CD4-positive, alpha-beta memory T cell (primary cell): ENCODE measurements at places on chromosomes 12 and 14. TPM values are rescaled to one million over a fixed set of nuclear protein-coding genes. Genes with fewer than 3 reads are reported as not detected.

DNA sequence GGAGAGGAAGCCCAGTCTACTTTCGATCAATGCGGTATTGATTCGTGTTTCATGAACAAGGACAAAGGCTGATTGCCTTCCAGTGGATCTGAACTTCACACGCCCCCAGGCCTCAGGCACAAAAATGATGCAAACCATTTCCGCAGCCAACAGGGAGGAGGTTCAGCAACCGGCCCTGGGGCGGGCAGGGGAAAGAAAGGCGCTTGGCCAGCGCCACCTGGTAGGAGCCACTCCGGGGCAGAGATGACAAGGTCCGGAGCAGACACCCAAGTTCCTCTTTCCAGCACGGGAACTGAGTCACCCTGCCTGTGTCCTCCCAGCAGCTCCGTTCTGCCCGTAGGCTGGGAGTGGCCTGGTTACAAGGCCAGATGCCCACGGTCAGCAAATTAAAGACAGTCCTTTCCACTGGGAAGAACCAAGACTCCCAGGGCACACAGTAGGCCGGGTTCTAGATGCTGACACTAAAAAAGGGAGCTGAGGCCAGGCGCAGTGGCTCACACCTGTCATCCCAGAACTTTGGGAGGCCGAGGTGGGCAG, 136.3 kb downstream of the SCARB1 start:
- DNase-seq, result no peak
- no peaks in the 10 kb centered on the region for H3K27me3 ChIP-seq
- no peaks in the 10 kb centered on the region for H3K4me1 ChIP-seq
- no peak overlapping the region for H3K4me3 ChIP-seq
- no peak overlapping the region for H3K27ac ChIP-seq

GRCh38 chr12:89797436-89797835, 88.8 kb upstream of the ATP2B1 start:
- H3K36me3 ChIP-seq, result no peaks in the 10 kb centered on the region
- H3K27me3 ChIP-seq, result no peaks in the 10 kb centered on the region
- H3K4me1 ChIP-seq, result no peaks in the 10 kb centered on the region
- no peak for DNase-seq
- H3K4me3 ChIP-seq, result no peak overlapping the region

GRCh38 chr12:131028587-131029338, 75.1 kb downstream of the ADGRD1 start:
- H3K27me3 ChIP-seq, result no peaks in the 10 kb centered on the region
- H3K36me3 ChIP-seq, result no peaks in the 10 kb centered on the region
- H3K4me3 ChIP-seq, result no peak overlapping the region
- no peaks in the 10 kb centered on the region for H3K4me1 ChIP-seq

GRCh38 chr14:60349663-60350365, 100.8 kb downstream of the PPM1A start:
- no peaks in the 10 kb centered on the region for H3K36me3 ChIP-seq
- no peaks in the 10 kb centered on the region for H3K4me1 ChIP-seq
- H3K27me3 ChIP-seq, result no peaks in the 10 kb centered on the region
- H3K27ac ChIP-seq, result no peak overlapping the region
- no peak for DNase-seq
- no peak overlapping the region for H3K4me3 ChIP-seq

CINP gene
- 31.5 TPM for total RNA-seq

GRCh38 chr12:71218616-71219015, 60.8 kb upstream of the TSPAN8 start:
- no peak overlapping the region for H3K27ac ChIP-seq
- no peaks in the 10 kb centered on the region for H3K36me3 ChIP-seq
- H3K27me3 ChIP-seq, result no peaks in the 10 kb centered on the region
- H3K4me1 ChIP-seq, result no peaks in the 10 kb centered on the region

PROX2 gene
- not detected for total RNA-seq

CD163L1 gene
- total RNA-seq, result 0.69 TPM

DNA sequence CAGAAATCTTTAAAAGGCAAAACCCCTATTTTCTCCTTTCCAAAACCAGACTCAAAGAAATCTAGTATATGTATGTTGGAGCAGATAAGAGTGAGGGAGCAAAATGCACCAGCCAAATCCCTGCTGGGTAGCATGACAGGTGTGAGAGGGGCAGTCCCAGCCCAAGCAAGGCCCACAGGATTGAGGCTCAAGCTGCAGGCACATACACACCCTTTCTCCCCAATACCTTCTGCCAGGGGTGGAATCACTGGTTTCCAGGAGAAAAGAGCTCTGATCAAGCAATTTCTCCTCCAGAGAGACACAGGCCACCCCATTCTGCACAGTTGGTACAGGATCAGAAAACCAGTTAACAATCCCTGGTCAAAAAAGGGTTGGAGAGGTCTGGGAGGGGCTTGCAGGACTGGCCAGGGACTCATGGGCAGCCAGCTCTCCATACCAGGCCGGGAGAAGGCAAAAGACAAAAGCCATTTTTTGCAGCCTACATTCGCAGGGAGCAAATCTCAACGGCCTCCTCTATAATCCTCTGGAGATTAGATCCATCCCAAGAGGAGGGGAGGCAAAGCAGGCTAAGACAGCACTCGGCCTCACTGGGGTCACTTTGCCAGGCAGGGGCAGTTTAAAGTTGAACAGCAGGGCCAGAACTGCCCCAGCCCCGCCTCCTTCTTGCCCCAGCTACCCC, 2.1 kb downstream of the KMT2D start:
- no peak for DNase-seq
- no peaks in the 10 kb centered on the region for H3K27me3 ChIP-seq
- peak overlapping the region; percentile 90 for H3K27ac ChIP-seq
- H3K4me1 ChIP-seq, result peaks cover 56% of the 10 kb centered on the region

GRCh38 chr14:23563473-23564180, 4.0 kb downstream of the AP1G2 start:
- no peak overlapping the region for H3K27ac ChIP-seq
- DNase-seq, result no peak
- no peak overlapping the region for H3K4me3 ChIP-seq
- no peaks in the 10 kb centered on the region for H3K27me3 ChIP-seq
- H3K4me1 ChIP-seq, result peaks cover 28% of the 10 kb centered on the region

SERPINA5 gene
- total RNA-seq, result not detected

GRCh38 chr14:47778631-47779030, 103.2 kb upstream of the MDGA2 start:
- H3K4me1 ChIP-seq, result no peaks in the 10 kb centered on the region
- no peak overlapping the region for H3K4me3 ChIP-seq
- no peak for DNase-seq
- no peak overlapping the region for H3K27ac ChIP-seq
- H3K36me3 ChIP-seq, result no peaks in the 10 kb centered on the region

GRCh38 chr14:75132382-75133086, 5.7 kb upstream of the NEK9 start:
- H3K27me3 ChIP-seq, result no peaks in the 10 kb centered on the region
- DNase-seq, result peak; percentile 76
- no peak overlapping the region for H3K4me3 ChIP-seq
- H3K36me3 ChIP-seq, result peaks cover 25% of the 10 kb centered on the region

POTEM gene
- total RNA-seq, result not detected

GRCh38 chr12:92446083-92446460, 256.7 kb upstream of the PLEKHG7 start:
- no peak overlapping the region for H3K4me3 ChIP-seq
- no peaks in the 10 kb centered on the region for H3K4me1 ChIP-seq
- H3K27me3 ChIP-seq, result no peaks in the 10 kb centered on the region
- no peak for DNase-seq
- H3K27ac ChIP-seq, result no peak overlapping the region

NKX2-1 gene
- total RNA-seq, result not detected

DNA sequence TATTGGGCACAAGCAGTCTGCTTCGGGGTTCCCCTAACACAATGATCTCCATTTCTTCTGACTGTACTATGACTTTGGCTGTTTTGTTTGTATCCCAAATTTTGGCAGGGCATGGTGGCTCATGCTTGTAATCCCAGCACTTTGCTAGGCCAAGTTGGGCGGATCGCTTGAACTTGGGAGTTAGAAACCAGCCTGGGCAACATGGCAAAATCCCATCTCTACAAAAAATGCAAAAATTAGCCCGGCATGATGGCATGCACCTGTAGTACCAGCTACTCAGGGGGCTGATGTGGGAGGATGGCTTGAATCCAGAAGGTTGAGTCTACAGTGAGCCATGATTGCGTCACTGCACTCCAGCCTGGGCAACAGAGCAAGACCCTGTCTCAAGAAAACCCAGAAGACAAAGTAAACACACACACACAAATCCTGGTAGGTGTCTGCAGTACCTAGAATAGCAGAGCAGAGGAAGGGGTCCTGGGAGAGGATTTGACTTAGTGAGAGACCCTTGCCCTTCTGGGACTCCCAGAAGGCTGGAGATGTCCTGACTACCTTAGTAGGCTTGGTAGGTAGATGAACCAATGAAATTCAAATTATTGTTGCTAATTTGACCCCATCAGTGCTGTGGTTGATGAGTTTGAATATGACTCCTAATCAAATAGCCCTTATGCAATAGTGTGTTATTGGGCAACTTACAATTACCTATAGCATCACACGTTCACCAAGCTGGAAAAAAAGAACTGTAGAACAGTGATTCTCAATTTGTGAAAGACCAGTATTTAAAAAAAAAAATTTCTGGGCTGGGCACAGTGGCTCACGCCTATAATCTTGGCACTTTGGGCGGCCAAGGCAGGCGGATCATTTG, 6.8 kb upstream of the AEBP2 start:
- H3K4me3 ChIP-seq, result no peak overlapping the region
- H3K4me1 ChIP-seq, result peaks cover 18% of the 10 kb centered on the region
- H3K27me3 ChIP-seq, result no peaks in the 10 kb centered on the region
- no peak for DNase-seq
- H3K27ac ChIP-seq, result no peak overlapping the region
- no peaks in the 10 kb centered on the region for H3K36me3 ChIP-seq

IKZF4 gene
- 7.9 TPM for total RNA-seq

PLEKHH1 gene
- 0.22 TPM for total RNA-seq

GRCh38 chr12:93090731-93091172, 161.7 kb upstream of the EEA1 start:
- H3K27me3 ChIP-seq, result no peaks in the 10 kb centered on the region
- H3K36me3 ChIP-seq, result no peaks in the 10 kb centered on the region
- H3K4me1 ChIP-seq, result peaks cover 5% of the 10 kb centered on the region
- H3K4me3 ChIP-seq, result no peak overlapping the region
- DNase-seq, result no peak
- H3K27ac ChIP-seq, result no peak overlapping the region

DNA sequence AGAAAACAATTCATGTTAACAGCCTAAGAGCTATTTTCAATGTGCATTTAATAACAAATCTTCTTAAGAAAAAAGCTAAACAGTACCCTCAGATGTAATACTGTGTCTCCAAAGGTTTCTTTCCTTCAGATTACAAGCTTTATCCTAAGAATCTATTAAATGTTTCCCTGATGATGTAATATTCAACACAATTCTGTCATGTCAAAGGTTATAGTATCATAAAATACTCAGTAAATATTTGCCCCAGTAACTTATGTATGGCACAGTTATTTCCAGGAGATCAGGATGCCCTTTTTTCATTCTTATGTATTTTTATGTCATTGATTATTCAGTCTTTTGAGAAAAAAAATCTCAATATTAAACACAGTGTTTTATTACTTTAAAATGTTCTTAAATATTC, 128.4 kb downstream of the KIF21A start:
- no peak overlapping the region for H3K4me3 ChIP-seq
- no peak overlapping the region for H3K27ac ChIP-seq
- no peaks in the 10 kb centered on the region for H3K27me3 ChIP-seq
- DNase-seq, result no peak
- H3K36me3 ChIP-seq, result no peaks in the 10 kb centered on the region

DNA sequence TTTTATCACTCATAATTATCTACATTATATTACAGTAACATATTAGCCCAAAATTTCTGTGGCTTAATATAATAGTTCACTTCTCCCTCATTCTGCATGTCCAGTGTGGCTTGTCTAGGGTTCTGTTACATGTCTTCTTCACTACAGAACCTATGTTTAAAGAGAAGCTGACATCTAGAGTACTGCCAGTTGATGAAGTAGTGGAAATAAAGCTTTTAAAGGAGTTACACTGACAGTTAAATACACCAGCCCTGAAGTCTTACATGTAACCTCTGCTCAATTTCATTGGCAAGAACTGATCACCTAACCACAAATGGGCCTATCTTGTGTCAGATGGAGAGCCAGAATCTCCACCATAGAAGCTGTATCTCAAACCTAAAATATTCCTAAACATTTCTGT, 32.9 kb downstream of the RPS6KA5 start:
- no peak overlapping the region for H3K27ac ChIP-seq
- H3K4me1 ChIP-seq, result peaks cover 35% of the 10 kb centered on the region
- H3K36me3 ChIP-seq, result no peaks in the 10 kb centered on the region

DNA sequence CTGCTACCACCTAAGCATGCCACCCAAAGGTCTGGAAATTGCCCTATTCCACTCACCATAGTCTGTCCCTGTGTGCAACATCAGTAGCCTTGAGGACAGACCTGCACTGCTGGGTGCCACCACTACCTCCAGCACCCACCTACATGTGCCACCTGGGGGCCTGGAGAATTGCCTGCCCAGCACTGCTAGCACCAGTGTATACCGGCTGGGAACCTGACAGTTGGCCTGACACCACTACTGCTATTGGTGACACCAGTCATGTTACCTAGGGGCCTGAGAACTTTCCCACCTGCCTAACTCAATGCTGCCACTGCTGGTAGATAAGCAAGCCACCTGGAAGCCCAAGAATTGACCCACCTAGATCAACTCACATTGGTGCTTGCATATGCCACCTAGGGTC, 60.8 kb downstream of the CD163L1 start:
- DNase-seq, result no peak
- H3K27me3 ChIP-seq, result no peaks in the 10 kb centered on the region
- no peaks in the 10 kb centered on the region for H3K36me3 ChIP-seq

DNA sequence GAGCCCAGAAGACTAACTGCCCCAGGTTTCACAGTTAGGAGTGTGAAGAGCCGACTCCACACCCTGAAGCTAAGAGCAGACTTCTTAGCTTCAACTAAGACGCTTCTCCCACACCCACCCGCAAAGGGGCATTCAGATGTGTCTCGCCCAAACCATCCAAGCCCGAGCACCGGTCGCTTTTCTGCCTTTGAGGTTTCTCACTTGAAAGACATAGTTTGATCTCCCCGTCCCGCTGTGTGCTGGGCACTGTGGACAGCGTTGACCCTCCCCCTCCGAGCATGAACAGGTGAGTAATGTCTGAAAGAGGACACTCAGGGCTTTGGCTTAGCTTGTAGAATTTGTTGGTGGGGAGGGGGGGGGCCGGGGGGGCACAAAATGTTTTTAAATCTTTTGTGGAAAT, 123.8 kb downstream of the TMEM132D start:
- H3K27ac ChIP-seq, result no peak overlapping the region
- H3K4me3 ChIP-seq, result no peak overlapping the region
- DNase-seq, result no peak
- H3K27me3 ChIP-seq, result no peaks in the 10 kb centered on the region
- no peaks in the 10 kb centered on the region for H3K36me3 ChIP-seq

G2E3 gene
- total RNA-seq, result 32.0 TPM

JPH4 gene
- not detected for total RNA-seq

- peak; percentile 79 for DNase-seq
- no peaks in the 10 kb centered on the region for H3K27me3 ChIP-seq
- H3K36me3 ChIP-seq, result no peaks in the 10 kb centered on the region
- H3K27ac ChIP-seq, result no peak overlapping the region
- H3K4me1 ChIP-seq, result peaks cover 6% of the 10 kb centered on the region
- no peak overlapping the region for H3K4me3 ChIP-seq
Measured at GRCh38 chr14:74860899-74861733, 14.8 kb downstream of the PROX2 start.

ALX1 gene
- not detected for total RNA-seq

KLHL33 gene
- 0.15 TPM for total RNA-seq

PCED1B gene
- 44.3 TPM for total RNA-seq
